Fibroblast of villous mesenchyme (primary cell): ENCODE measurements at places on chromosomes 5 and 9. TPM values are rescaled to one million over a fixed set of nuclear protein-coding genes. Genes with fewer than 3 reads are reported as not detected.

Gene DYNC2I2
- 52.2 and 59.9 TPM in 2 replicates for total RNA-seq

Gene ARID3C
- total RNA-seq = 0.32 TPM in 1 of 2 replicates, not detected in the other

Gene MLANA
- not detected in 2 replicates for total RNA-seq

Gene TSSK1B
- total RNA-seq = 0.43 and 0.64 TPM in 2 replicates

Gene NEURL1B
- 2.9 and 4.3 TPM in 2 replicates for total RNA-seq

GRCh38 chr5:109689740-109690241 lies at the start of gene MAN2A1:
Gene MAN2A1, plus strand, starts transcription at chr5:109689927. Its CDS starts 491 bp downstream, at chr5:109690418.
- peak; percentile 76 for DNase-seq

- DNase-seq = no peak
These were observed 35.5 kb upstream of the EMB start for GRCh38 chr5:50476549-50476948.

GRCh38 chr9:98822661-98823060 lies 15.2 kb downstream of the GALNT12 start:
- DNase-seq = no peak

Gene SPATA31A3
- total RNA-seq = not detected in 2 replicates

GRCh38 chr9:126327714-126328185 lies 1.1 kb downstream of the MVB12B start:
- no peak for DNase-seq

DNA sequence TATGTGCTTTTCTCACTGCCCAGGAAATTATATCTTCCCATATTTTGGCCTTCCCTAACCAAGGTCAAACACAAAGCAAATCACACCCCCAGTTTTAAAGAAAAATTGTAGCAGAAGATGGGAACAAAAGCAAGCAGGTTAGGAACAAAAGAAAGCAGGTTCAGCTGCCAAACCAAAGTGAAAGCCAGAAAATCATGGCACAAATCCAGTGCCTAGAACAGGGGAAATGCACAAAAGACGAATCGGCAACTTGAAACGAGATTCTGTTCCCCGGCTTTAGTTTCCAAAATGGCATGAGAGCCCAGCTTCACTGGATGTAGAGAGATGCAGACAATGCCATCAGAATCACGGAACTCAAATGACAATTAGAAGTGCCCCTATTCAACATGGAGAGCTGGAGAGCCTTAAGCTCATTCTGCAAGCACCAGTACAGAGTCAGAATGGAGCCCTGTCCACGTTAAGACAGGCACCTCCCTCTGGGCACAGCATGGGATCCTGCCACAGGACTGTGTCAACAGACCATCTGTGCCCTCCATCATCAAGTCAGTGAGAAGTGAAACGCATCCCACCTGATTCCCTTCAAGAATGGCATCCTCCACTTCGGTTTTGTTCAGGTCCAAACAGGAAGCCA lies 13.8 kb downstream of the DNAH5 start:
- DNase-seq = no peak

DNA sequence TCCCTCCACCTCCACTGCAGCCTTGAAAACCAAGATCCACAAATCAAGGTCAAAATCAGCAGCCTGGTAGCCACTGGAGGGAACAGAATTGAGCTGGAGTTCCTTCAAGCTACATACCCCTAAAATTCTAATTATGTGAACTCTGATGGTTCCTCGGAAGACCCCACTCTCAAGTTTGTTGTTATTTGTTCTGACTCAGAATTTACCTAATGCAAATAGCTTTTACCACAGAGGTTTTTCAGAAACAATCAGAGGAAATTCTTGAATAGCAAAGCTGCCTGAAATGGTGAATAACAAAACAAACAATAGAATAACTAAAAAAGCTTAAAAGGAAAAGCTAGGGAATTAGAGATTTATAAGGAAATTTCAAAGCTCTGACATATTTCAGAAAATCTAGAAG lies 220.0 kb downstream of the CDH18 start:
- no peak for DNase-seq

Gene IFNK
- total RNA-seq = not detected in 2 replicates

DNA sequence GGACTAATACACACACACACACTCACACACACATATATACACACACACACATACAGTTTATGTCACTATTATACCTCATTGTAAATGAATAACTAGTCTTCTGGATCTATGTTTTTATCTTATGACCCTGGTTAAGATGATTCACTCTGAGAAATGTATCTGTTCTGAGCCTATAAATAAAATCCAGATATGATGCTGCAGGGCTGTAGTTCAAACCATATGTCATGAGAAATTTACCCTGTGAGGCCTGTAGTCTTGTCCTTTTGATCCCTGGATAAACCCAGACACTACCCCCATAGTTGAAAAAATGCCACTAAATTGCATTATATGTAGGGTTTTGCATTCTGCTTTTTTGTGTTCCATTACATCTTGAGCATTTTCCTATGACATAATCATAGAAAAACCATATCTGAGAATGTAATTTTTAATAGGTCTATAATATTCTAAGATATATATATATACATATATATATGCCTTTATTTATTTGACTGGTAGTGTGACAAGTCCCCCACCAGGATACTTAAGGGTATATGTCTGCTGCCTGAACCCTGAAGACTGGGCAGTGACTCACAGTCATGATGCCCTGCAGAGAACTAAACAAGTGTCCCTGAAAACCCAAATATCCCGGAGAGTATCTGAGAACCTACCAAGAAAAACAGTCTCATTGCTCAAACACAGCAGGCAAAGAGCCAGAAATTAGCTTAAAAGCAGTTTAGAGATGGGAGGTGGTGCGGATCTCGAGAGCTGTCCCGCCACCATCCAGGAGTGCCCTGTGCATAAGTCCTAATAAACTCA lies 18.4 kb upstream of the ALDOB start:
- DNase-seq = peak; percentile 44

GRCh38 chr9:4050916-4051315 lies 249.0 kb downstream of the GLIS3 start:
- DNase-seq = no peak

Gene PCDHA5
- total RNA-seq = under 0.01 TPM in 2 replicates

- peak; percentile 72 for DNase-seq
These were observed 404.4 kb downstream of the ZNF608 start for GRCh38 chr5:124342027-124342471.

Gene PHF24
- total RNA-seq = not detected in 2 replicates

DNA sequence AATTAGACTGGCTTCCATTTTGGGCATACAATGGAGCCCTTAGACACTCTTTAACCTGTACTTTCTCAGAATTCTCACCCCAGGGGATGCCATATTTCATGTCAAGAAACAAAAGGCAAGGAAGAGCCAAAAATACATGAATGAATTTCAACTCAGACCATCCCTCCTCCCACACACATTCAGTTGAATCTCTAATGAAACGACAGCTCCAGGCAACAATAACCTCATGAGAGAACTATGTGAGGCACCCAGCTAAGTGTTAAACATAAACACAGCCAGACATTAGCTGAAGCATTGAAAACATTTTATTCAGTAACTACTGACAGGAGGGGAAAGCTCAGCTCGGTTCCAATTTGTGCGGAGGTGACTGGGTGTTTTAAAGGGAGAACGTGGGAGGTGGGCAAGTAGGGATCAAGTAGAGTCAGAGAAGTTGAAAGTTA lies 1359.1 kb upstream of the CDH9 start:
- DNase-seq = peak; percentile 1

DNA sequence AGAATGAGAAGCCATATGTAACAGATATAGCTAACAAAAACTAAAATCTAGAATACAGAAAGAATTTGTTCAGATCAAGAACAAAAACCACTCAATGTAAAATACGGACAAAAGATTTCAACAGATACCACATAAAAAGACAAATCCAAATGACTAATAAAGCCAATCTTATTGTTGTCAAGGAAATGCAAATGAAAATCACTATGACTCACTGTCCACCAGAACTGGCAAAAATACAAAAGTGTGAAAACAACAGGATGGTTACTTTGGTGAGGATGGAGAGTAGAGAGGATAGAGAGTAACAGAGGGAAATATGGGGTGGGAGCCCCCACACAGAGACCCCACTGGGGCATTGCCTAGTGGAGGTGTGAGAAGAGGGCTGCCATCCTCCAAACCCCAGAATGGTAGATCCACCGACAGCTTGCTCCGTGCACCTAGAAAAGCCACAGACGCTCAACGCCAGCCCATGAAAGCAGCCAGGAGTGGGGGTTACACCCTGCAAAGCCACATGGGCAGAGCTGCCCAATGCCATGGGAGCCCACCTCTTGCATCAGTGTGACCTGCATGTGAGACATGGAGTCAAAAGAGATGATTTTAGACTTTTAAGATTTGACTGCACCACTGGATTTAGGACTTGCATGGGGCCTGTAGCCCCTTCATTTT lies 15.2 kb upstream of the RHOBTB3 start:
- peak; percentile 57 for DNase-seq

- peak; percentile 42 for DNase-seq
These were observed 642 bp upstream of the ITGA1 start for GRCh38 chr5:52786949-52787599.

Gene ZFP2
- total RNA-seq = under 0.01 and 0.86 TPM in 2 replicates

Gene DNAH5
- 0.97 and 1.3 TPM in 2 replicates for total RNA-seq

- no peak for DNase-seq
These were observed 167.8 kb downstream of the DOCK2 start for GRCh38 chr5:169804861-169805260.

- no peak for DNase-seq
These were observed 77.4 kb downstream of the C7 start for GRCh38 chr5:40986666-40987065.

DNA sequence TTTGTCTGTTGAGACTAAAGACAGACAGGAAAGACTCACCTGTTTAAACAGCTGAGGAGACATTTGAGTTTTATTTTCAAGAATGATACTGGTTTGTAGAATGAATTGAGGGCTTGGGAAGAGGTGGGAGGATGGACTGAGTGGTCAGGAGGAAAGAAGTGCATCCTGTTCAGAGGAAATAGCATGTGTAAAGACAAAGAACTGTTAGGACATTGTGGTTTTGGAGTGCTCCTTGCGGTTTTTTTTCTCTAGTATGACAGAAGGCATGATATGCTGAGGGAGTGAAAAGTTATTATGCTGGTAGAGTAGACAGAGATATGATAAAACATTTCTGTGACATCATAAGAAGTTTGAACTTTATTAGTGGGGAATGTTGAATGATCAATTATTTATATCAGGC lies 270.7 kb upstream of the ELAVL2 start:
- DNase-seq = no peak

DNA sequence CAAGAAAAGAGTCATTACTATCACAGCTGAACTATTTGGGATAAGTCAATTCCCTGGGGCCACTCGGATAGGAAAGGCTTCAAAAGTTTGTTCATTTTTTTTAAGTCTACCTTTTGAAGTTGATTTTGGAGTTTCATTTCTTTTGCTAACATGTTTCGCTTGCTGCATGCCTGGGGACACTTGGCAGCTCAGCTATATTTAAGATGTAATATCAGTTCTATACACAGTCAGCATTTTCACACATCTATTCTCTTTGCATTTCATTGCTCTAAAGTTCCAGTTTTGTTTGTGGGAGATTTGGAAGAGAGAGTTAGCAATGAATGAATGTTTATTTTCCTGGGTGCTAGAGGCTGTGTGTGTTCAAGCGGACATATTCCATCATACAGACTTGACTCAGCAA lies 445.2 kb upstream of the GRAMD2B start:
- DNase-seq = no peak

Gene RGS7BP
- total RNA-seq = 0.32 TPM in 1 of 2 replicates, not detected in the other

Gene OCLN
- total RNA-seq = 0.43 and 0.64 TPM in 2 replicates

Gene LMNB1
- total RNA-seq = 31.6 and 47.9 TPM in 2 replicates

Gene CARD9
- 14.7 and 20.0 TPM in 2 replicates for total RNA-seq

Gene PAX5
- not detected in 2 replicates for total RNA-seq

Gene ATP10B
- total RNA-seq = not detected in 2 replicates

Gene GRM6
- total RNA-seq = not detected in 2 replicates

Gene SLC6A19
- not detected in 2 replicates for total RNA-seq
